ENCODE measurements at places on chromosomes 3 and 15.

DNA sequence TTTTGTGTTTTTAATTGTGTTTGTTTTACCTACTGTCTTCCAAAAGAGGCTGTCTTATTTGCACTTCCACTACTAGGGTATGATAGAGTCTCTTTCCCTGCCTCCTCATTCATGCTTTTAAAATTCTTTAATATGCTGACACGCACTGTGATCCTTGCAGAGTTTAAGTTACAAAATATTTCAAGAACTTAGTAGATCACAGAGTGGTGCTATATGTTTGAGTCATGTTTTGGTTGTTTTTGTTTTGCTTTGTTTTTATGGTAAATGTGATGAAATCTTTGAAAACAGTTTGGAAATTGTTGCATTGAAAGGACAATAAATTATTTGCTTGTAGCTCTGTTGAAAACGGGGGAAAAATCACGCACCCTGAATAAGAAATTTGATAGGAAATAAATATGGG lies 5.9 kb upstream of the ABHD10 start:
- no peak for DNase-seq

- peak; percentile 22 for DNase-seq
These were observed 10.8 kb upstream of the VPS33B start for GRCh38 chr15:91032919-91033803.

- DNase-seq = no peak
These were observed 43.5 kb downstream of the CEMIP start for GRCh38 chr15:80822676-80823075.

GRCh38 chr3:4814305-4814903 lies 164.8 kb upstream of the BHLHE40 start:
- no peak for DNase-seq

DNA sequence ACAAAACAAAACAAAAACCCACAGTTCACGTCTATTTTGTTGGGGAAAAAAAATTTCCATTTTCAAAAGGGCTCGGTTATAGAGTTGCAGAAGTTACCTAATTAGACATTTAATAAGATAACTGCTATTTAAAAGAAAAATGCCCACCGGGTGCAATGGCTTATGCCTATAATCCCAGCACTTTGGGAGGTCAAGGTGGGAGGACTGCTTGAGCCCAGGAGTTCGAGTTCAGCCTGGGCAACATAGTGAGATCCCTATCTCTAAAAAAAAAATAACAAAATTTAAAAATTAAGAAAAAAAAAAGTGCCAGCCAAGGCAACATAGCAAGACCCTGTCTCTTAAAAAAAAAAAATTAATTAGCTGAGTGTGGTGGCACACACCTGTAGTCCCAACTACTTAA lies 19.2 kb downstream of the SEC11A start:
- no peak for DNase-seq

- DNase-seq = no peak
These were observed 22.4 kb downstream of the LIPC start for GRCh38 chr15:58453931-58454793.
